ENCODE measurements at places on chromosomes 1 and 21.

- no peak for DNase-seq
Measured at GRCh38 chr1:20723159-20723536, 5.3 kb upstream of the KIF17 start.

DNA sequence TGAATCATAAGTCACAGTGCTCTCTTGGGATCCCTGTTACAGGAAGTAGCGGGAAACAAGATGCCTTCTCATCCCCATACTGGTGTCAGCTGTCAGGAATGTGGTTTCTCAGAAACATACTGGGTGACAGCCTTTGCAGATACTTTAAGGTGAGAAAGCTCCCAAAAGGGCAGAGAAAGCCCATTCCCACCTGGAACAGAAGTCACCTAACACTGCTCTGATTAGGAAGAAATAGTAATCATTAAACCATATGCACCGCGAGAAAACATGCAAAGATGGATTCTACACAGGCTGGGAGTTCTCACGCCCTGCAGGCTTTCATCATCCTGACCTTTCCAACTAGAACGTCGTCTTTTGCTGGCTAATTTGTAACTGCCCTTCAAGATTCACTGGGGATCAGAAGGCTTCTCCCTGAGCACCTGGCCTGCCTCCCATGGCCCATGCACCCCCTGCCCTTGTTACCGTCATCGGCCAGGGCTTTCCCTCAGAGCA, 46.2 kb upstream of the SLC44A3 start:
- DNase-seq: peak; percentile 93

- DNase-seq: no peak
Measured at GRCh38 chr1:21639594-21640041, 29.5 kb downstream of the RAP1GAP start.

- DNase-seq: no peak
Measured at GRCh38 chr1:204950353-204951001, 79.8 kb downstream of the NFASC start.

GRCh38 chr21:43347461-43348169, 79.3 kb downstream of the SIK1 start:
- no peak for DNase-seq

- no peak for DNase-seq
Measured at GRCh38 chr1:181095763-181096184, 7.3 kb downstream of the IER5 start.

DNA sequence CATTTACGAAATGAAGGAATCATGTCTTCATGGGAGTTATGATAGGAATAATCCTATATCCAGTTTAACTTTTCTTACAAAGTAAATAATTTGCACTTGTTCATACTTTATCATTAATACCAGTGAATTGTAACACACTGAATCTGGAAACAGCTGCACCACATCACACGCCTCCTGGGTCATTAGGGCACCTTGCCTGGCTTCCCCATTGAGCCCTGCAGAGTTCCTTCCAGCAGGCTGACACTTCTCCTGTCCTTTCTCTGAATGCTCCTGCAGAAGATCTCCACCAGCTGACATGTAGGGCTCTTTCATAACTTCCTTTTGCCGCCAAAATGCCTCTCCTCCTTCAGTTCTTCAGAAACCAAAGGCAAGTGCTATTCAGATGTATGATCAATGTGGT, 201.1 kb downstream of the DAB1 start:
- DNase-seq: no peak

GRCh38 chr21:26212220-26212619, 41.6 kb upstream of the APP start:
- no peak for DNase-seq

- peak; percentile 3 for DNase-seq
Measured at GRCh38 chr1:63524201-63524600, 876 bp downstream of the EFCAB7 start.

- no peak for DNase-seq
Measured at GRCh38 chr1:9084906-9085305, 15.5 kb upstream of the SLC2A5 start.
